ENCODE measurements at places on chromosomes 3 and 15.

DNA sequence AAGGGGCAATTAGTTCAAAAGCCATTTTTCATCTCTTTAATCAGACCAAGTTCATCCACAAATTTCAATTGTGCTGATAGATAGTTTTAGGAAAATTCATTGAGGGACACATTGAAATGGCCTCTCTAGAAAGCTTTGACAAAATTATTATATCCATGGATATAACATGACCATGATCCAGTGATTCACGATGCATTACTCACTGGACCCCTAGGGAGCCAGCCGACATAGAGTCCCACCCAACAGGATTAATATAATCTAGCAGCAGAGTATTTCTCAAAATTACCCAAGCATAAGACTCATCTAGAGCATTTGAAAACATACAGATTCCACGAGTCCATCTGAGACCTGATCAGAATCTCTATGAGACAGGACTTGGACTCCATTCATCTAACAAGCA lies 100.3 kb downstream of the FRMD5 start:
- no peak for DNase-seq

GRCh38 chr3:177346878-177347277 lies 149.6 kb upstream of the TBL1XR1 start:
- no peak for DNase-seq

- DNase-seq, result no peak
Measured at GRCh38 chr3:125128861-125129501, 73.2 kb upstream of the HEG1 start.

- DNase-seq, result no peak
Measured at GRCh38 chr3:14525685-14526631, 14.2 kb downstream of the GRIP2 start.

Data from central memory CD4-positive, alpha-beta T cell (primary cell).